Breast epithelium (tissue), 4 donors: ENCODE measurements at places on chromosomes 4 and X. TPM values are rescaled to one million over a fixed set of nuclear protein-coding genes. Genes with fewer than 3 reads are reported as not detected.

The ABLIM2 gene
- total RNA-seq = 11.5 TPM

The MAGEC3 gene
- not detected for total RNA-seq

The ADAM29 gene
- not detected for total RNA-seq

The MAGED4B gene
- total RNA-seq = not detected

GRCh38 chrX:28585767-28586166 lies 1.5 kb upstream of the IL1RAPL1 start:
- no peak for DNase-seq

DNA sequence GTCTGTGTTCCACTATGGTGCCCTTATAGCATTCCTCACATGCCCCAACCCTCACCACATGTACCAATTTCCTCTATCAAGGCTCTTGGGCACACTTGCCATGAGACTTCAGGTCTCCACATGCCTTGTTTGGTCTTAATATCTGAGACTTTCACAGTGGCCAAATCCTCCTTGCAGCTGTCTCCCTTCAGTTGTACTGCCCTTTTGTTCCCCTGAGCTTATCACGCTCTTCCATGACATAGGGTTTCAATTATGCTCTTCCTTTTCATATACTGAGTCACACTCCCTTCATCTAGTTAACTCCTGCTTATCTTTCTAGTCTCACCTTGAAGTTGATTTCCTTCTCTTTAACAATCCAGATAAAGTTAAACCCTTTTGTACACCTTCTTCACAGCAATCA lies 212.9 kb downstream of the PDHA2 start:
- DNase-seq = no peak

DNA sequence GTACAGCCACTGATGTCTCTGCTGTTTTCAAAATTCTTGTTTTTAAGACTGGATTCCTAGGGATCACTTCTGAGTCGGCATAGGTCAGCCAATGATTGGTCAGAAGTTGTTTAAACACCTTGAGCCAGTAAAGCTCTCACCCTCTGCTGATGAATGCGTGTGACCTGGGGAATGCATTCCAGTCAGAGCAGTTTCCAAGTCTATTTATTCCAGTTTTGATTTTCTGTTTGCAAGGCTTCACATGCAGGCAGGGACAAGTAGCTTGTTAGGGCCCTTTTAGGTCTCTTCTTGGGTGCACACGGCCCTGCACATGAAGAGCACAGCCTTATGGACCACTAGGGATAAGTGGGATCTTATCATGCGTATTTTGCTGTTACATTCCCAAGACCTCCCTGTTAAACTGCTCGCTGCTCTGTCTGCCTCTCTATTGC lies 47.0 kb downstream of the KLHL15 start:
- DNase-seq = no peak

GRCh38 chr4:56414135-56414670 lies 21.2 kb downstream of the PPAT start:
- DNase-seq = no peak

DNA sequence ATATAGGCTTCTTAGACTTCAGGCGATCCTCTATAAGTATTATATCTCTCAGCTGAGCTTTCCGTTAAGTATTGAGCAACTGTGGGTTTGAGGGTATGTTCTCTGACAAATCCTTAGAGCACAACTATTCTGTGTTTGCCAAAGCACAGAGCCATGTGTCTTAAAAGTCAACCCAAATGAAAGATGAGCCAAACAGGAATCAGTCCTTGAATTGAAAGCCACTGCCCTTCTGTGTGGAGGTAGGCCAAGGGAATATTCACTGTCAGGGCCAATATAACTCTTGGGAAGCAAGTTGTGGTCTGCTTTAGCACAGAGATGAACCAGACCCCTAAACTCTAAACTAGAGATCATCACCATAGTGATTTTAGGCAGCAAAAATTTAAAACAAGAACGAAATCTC lies 164.0 kb downstream of the STAG2 start:
- no peak for DNase-seq

- no peak for DNase-seq
Measured at GRCh38 chr4:74287164-74287563, 21.1 kb upstream of the EPGN start.

DNA sequence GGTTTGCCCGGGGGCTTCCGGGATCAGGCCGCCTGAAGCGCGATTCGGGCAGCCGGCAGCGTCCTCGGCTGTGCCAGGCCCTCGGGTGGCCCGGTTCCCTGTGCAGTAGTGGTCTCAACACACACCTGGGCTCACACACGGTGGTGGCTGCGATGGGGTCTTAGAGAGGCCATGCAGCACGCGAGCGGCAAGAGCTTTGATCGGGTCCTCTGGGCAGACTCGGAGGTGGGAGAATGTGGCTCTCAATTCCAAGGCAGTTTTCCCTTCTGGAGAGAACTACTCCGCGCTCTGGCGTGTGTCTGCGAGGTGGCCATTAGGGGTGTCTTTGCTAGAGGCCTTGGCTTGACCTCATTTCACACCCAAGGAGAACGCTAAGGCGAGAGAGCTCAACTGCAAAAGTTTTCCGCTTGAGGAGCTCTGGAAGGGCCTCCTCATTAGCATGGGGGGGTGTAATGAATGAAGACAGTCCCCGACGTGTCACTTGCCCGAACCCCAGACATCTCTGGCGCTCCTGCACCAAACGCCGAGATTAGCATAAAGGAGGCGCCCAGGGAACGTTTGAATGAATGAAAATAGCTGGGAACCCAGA lies 771 bp upstream of the RBPJ start:
- no peak for DNase-seq
